ENCODE measurements at places on chromosomes 2 and 18.

DNA sequence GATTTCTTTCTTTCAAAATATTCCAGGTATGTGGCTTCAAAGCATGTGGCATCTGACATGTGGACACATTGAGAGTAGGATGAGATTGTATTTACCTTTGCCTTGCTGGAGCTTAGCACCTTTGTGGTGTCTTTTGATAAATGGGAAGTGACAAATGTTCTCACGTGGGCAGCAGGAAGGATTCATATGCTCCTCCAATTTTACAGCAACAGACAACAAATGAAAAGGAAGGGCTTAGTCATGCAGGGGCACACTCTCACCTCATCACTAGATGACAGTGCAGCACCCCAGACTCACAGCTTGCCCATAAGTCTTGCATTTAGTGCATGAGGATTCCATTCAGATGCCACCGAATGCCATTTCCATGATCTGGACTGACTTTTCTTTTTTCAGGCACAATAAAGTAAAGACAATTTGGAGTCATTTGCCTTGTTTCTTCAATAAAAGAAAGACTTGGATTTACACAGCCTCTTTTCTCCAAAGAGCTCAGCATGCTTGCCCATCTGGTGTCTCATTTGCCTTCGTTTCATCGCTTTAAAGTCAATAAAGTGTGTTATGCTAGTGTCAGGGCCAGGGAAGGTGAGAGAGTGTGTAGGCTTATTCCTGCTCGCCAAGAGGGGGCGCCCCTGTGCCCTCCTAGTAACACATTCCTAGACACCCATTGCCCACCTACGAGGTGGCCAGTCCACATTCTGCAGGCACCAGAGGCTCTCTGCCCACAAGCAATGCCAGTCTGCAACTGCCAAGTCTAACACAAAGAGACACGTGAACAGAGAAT lies 39.6 kb upstream of the DAPL1 start:
- DNase-seq, result no peak

GRCh38 chr2:167142554-167142953 lies 254.3 kb downstream of the XIRP2 start:
- no peak for DNase-seq

DNA sequence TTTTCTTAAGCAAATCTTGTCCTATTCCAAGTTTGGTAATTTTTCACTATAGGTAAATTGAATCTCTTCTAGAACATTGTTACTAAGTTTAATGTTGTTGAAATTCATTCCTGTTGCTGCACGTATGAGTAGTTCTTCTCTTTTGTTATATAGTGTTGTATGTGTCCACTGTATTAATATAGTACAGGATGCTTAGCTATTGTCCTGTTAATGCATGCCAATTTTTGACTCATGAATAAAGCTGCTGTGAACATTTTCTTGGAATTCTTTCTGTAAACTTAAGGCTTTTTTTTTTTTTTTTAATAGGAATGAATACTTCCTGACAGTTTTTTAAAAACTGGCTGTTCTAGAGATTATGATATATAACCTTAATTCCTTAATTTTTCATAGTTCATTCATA lies 326.9 kb downstream of the SLC4A3 start:
- no peak for DNase-seq

- DNase-seq, result no peak
These were observed 142.8 kb upstream of the ID2 start for GRCh38 chr2:8538931-8539621.

- DNase-seq, result no peak
These were observed 114.3 kb downstream of the DIS3L2 start for GRCh38 chr2:232075859-232076258.

DNA sequence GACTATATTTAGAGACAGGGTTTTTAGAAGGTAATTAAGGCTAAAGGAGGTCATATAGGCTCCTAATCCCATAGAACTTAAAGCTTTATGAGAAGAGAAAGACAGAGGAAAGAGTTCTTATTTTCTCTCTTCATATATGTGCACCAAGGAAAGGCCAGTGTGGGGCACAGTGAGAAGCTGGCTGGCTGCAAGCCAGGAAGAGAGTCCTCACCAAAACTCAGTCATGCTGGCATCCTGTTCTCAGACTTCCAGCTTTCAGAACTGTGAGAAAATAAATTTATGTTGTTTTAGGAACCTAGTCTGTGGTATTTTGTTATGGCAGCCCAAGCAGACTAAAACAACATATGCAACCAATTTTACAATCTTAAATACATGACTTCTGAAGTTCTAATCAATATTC lies 31.5 kb upstream of the ATIC start:
- no peak for DNase-seq

DNA sequence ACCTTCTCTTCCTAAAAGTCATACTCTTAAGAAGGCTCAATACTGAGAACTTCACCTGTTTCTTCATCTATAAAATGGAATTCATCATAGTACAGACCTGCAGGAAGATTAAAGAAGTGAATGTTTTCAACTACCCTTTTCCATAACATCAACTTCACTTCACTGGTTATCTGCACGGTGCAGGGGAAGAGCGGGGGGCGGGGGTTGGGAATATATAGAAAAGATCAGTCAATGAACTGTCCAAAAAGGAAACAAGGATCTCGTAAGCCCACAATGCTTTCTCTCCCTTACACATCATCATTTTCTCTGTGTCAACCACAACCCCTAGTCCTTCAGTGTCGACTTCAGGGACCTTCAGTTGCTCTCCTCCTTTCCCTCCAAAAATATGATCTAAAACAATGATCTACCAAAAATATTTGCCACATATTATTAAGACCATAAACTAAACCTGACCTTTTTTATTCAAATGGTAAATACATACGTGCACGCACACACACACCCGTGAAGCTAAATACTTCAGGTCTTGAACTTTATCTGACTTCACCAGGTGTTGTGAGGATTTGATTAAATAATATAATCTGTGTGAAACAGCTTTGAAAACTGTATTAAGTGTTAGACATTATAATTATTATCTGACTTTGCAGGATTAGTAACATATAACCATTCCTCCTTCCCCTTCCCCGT lies 4.9 kb downstream of the MBOAT2 start:
- DNase-seq, result no peak

All from stimulated activated CD8-positive, alpha-beta memory T cell treated with anti-CD3 and anti-CD28 coated beads, Interleukin-2, amount 100 ng/mL, for 1 hour (primary cell).